Camera-type eye (tissue), 1 donor: ENCODE measurements at places on chromosomes 2 and 18. TPM values are rescaled to one million over a fixed set of nuclear protein-coding genes. Genes with fewer than 3 reads are reported as not detected.

The C2orf66 gene
- 0.55 TPM for total RNA-seq

The UCN gene
- 4.7 TPM for total RNA-seq

The STRN gene
- 37.5 TPM for total RNA-seq

The SCN1A gene
- 10.5 TPM for total RNA-seq

The PLA2R1 gene
- 13.2 TPM for total RNA-seq

The GALNT5 gene
- 8.3 TPM for total RNA-seq

The ZNF532 gene
- total RNA-seq, result 259 TPM

The CDH7 gene
- total RNA-seq, result 40.7 TPM

The POTEC gene
- not detected for total RNA-seq

The ICA1L gene
- 44.2 TPM for total RNA-seq

The CROCC2 gene
- 0.16 TPM for total RNA-seq

The ITM2C gene
- total RNA-seq, result 162 TPM

The C1QL2 gene
- 4.1 TPM for total RNA-seq

The SCN7A gene
- total RNA-seq, result 19.0 TPM

The FAM237A gene
- not detected for total RNA-seq

The RAB6C gene
- 0.44 TPM for total RNA-seq

The UGT1A8 gene
- not detected for total RNA-seq

The NCKAP1 gene
- 195 TPM for total RNA-seq

The CHRNA1 gene
- 9.1 TPM for total RNA-seq

The ARHGAP15 gene
- 20.8 TPM for total RNA-seq

The GPR75 gene
- 4.2 TPM for total RNA-seq

The MAB21L4 gene
- 0.77 TPM for total RNA-seq

The SLC14A1 gene
- 7.1 TPM for total RNA-seq

The COLEC12 gene
- total RNA-seq, result 67.2 TPM

The PLGLB1 gene
- total RNA-seq, result 16.7 TPM

The FBXO36 gene
- total RNA-seq, result 6.3 TPM

The SNORC gene
- 0.55 TPM for total RNA-seq

The CAPN14 gene
- 0.60 TPM for total RNA-seq

The SH3RF3 gene
- total RNA-seq, result 6.3 TPM

The PARD3B gene
- total RNA-seq, result 36.2 TPM

The IL1RN gene
- 10.3 TPM for total RNA-seq
